ENCODE measurements at places on chromosomes 13 and 19.

DNA sequence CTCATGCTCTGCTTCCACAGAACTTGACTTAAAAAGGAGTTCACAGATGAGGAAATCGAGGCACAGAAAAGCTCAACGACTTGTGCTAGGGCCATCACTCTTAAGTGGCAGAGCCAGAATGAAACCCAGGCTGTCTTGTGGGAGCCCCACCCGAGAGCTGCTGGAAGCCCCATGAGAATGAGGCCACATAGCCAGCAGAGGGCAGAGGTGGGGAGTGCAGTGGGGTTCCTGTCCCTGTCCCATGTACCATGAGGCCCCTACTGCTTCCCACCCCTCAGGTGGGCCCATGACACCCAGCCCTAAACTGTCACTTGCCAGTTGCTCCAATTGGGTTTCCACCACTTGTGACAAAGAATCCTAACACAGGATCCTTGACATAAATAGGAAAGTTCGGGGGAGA lies 175.9 kb downstream of the IRS2 start:
- DNase-seq, result no peak

DNA sequence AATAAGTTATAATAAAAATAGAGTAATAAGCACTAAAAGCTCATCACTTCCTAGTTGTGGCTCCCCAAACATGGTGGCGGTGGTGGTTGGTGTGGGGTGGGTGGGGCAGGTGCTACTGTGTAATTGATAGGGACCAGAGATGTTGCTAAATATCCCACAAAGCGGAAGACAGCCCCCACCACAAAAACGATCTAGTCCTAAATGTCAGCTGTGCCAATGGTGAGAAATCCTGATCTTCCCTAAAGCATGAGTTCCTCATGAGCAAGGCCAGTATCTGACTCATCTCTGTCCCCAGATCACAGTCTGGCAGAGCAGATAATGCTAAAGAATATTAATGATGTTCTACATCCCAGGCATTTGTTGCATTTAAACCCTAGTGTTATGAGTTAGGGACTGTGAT lies 1.9 kb upstream of the EDDM13 start:
- DNase-seq, result no peak

DNA sequence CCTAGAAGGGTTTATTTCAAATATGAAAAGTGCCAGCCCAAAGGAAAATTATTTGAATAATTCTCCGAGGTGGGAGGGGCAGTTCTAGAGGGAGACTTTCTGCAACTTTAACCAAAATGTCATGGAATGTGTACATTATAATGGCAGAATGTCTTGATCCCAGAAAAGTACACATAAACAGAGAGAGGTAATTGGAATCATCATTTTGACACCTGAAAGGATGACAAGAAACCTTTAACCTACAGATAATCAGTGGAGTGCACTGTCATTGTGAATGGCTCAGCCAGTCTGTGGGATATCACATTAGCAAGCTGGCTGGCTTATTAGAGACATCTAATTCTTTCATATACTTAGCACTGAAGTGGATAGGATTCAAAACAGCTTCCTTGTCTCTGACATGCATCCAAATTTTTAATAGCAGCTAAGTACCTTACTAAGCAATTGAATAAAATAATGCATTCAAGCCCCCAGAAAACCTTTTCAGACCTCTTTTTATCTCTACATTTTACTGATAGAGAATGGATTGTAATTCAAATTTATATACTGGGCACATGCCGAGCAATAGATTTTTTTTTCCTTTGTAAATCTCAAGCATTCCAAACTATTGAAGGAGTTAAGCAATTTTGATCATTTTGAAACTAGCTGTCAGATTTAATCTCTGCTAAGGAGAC lies 468.6 kb downstream of the COG6 start:
- DNase-seq, result no peak

DNA sequence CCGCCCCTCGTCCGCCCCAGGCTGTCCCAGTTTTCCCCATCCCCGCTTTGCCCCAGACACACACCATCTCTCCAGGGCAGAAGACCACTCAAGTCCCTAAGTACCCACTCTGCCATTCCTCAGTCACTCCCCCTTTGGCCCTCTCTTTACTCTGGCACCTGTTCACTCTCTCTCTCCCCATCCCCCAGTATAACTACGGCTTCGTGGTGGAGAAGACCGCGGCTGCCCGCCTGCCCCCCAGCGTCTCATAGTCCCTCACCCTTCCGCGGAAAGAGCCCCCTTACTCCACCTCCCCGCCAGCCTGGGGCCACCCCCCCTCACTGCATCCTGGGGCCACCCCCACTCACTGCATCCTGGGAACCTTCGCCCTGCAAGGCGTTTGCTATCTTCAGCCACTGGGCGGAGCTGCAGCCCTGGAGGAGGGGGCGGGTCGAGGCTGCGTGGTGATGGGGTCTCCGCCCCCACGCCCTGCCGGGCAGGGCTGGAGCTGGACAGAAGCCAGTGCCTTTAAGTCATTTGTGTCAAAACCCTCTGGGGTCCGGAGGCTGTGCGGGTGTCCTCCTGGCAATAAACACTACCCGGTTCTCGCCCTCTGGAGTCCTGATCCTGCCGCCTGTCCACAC lies 5.0 kb downstream of the MVB12A start:
- DNase-seq, result peak; percentile 36

DNA sequence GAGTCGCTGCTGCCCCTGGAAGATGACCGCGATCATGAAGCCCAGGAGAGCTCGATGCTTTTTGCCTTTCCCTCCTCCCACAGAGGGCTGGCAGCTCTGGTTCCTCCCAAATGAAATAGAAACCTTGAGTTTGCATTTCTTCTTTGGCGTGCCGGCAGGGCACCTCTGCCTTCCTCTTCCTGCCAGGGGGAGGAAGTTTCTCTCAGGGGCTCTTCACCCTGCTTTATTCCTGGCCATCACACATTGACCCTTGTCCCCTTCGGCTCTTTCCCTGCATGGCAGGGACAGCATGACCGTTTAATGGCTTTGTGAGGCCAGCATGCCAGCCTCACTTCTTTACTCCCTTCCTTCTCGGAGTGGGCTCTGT lies 47.9 kb downstream of the ACTN4 start:
- no peak for DNase-seq

- peak; percentile 50 for DNase-seq
Observed at GRCh38 chr19:15091918-15092753, 10.1 kb downstream of the OR1I1 start.

Measured in fibroblast of lung (primary cell).